ENCODE measurements at places on chromosomes 16 and 17.

DNA sequence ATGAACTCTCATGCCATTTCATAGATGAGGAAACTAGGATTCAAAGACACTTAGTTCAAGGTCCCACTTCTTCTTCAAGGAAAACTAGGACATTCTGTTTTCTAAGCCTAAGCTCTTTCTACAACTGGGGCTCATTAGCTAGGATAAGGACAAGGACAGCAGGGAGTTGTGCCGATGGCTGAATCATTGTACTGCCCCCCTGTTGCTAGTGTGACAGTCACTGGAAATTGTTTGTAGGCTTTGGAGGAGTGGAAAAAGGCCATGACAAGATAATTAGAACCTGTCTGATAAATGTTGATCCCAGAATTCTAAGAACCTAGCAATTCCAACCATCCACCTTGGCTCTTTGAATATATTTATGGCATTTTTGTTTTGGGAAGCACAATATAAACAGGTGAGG lies 445.7 kb downstream of the CDH8 start:
- no peak for DNase-seq

GRCh38 chr17:51322390-51323029 lies 62.2 kb downstream of the UTP18 start:
- peak; percentile 46 for DNase-seq

GRCh38 chr17:70295329-70295728 lies 126.0 kb downstream of the KCNJ2 start:
- DNase-seq: no peak

GRCh38 chr17:44346064-44346844 lies 1.2 kb downstream of the GRN start:
- DNase-seq: no peak

DNA sequence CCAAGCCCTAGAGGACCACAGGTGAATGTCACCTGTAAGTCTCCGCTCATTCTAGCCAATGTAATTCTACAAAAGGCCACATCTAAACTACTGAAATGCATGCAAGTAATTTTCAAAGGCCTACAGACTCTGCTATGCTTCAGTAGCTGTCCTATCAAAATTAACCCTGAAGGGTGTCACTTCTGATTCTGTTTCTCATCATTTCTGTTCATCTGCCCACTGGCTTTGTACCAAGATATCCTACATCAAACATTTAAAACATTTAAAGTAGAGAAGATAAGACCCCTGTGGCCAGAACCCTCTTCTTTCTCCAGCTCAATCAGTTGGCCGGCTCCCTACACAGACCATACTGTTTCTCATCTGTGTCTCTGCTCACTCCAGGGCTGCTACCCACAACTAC lies 21.5 kb downstream of the PHF12 start:
- no peak for DNase-seq
